ENCODE measurements at places on chromosomes 13 and 19. TPM values are rescaled to one million over a fixed set of nuclear protein-coding genes. Genes with fewer than 3 reads are reported as not detected.

GRCh38 chr19:1752757-1753728 lies at the start of gene ONECUT3:
TSS of gene ONECUT3 (plus strand) at chr19:1753506. CDS start at chr19:1753663, 157 bp downstream.
- H3K36me3 ChIP-seq, result no peaks in the 10 kb centered on the region
- H3K27ac ChIP-seq, result no peak within 1 kb of the TSS
- peaks cover 75% of the 10 kb centered on the region for H3K4me1 ChIP-seq
- no peak within 1 kb of the TSS for H3K4me3 ChIP-seq

GRCh38 chr19:45508861-45509691 lies 1.8 kb downstream of the VASP start:
- peak; percentile 66 for DNase-seq
- H3K27ac ChIP-seq, result peak overlapping the region; percentile 87
- no peaks in the 10 kb centered on the region for H3K36me3 ChIP-seq
- H3K4me1 ChIP-seq, result peaks cover 52% of the 10 kb centered on the region

GRCh38 chr13:76622315-76623040 lies 263.7 kb downstream of the KCTD12 start:
- H3K4me3 ChIP-seq, result no peak overlapping the region
- DNase-seq, result no peak
- H3K4me1 ChIP-seq, result no peaks in the 10 kb centered on the region
- no peaks in the 10 kb centered on the region for H3K27me3 ChIP-seq
- H3K36me3 ChIP-seq, result no peaks in the 10 kb centered on the region

DNA sequence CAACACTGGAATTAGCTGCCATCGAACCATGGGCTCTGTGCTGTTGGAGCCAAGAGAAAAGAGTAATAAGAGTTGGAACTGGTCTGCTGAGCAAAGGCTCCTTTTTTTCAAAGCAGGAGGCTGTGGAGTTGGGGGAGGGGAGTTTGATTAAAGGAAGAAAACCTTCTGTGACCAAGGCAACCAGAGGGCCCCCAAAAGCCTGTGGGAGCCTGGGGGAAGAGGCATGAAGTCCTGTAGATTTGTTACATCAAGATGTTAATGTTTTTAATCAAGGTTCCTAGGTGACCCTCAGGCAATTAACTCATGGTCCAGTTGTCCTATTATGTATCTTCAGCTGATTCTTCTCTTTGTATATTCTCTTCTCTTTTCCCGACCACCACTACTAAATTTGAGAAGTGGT lies 403.9 kb downstream of the NDFIP2 start:
- H3K27me3 ChIP-seq, result no peaks in the 10 kb centered on the region
- no peak for DNase-seq
- no peak overlapping the region for H3K4me3 ChIP-seq
- no peaks in the 10 kb centered on the region for H3K36me3 ChIP-seq
- no peak overlapping the region for H3K27ac ChIP-seq

- H3K36me3 ChIP-seq, result no peaks in the 10 kb centered on the region
- no peak for DNase-seq
- H3K27me3 ChIP-seq, result no peaks in the 10 kb centered on the region
- H3K27ac ChIP-seq, result no peak overlapping the region
- H3K4me1 ChIP-seq, result no peaks in the 10 kb centered on the region
Measured at GRCh38 chr13:56317841-56318240, 822.9 kb upstream of the PRR20A start.

DNA sequence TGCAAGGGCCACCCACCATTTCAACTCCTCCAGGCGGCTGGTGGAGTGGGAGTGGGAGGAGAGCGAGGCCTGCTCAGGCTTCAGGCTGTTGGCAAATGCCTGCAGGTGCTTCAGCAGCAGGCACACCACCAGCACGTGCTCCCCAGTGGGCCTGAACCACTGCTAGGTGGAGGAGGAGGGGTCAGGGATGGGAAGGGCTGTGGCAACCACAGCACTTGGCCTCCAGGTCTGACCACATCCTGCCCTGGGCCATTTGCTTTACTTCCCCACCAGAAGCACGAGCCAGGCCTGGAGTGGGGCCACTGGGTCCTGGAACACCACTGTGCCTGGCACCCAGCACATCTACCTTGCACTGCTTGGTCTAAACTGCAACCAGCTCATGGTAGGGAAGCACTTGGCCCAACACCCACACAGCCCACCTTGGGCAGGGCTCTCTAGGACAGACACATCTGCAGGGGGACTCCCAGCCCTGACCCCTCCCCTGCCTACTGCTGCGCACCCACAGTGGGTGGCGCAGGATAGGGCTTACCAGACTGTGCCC lies 26.2 kb downstream of the TUBA3C start:
- H3K27ac ChIP-seq, result no peak overlapping the region
- no peak for DNase-seq
- H3K27me3 ChIP-seq, result no peaks in the 10 kb centered on the region
- H3K4me3 ChIP-seq, result no peak overlapping the region
- no peaks in the 10 kb centered on the region for H3K36me3 ChIP-seq
- no peaks in the 10 kb centered on the region for H3K4me1 ChIP-seq

- H3K4me1 ChIP-seq, result no peaks in the 10 kb centered on the region
- no peak overlapping the region for H3K27ac ChIP-seq
- no peak for DNase-seq
- peaks cover 10% of the 10 kb centered on the region for H3K36me3 ChIP-seq
- no peaks in the 10 kb centered on the region for H3K27me3 ChIP-seq
Measured at GRCh38 chr19:16645140-16645539, 14.8 kb downstream of the SMIM7 start.

GRCh38 chr13:79671420-79671819 lies 190.5 kb downstream of the NDFIP2 start:
- H3K4me1 ChIP-seq, result no peaks in the 10 kb centered on the region
- no peak overlapping the region for H3K4me3 ChIP-seq
- no peak overlapping the region for H3K27ac ChIP-seq
- no peaks in the 10 kb centered on the region for H3K36me3 ChIP-seq
- H3K27me3 ChIP-seq, result no peaks in the 10 kb centered on the region
- DNase-seq, result no peak

- no peaks in the 10 kb centered on the region for H3K36me3 ChIP-seq
- H3K27ac ChIP-seq, result no peak overlapping the region
Measured at GRCh38 chr13:110422913-110423688, 116.0 kb downstream of the COL4A2 start.

- H3K27ac ChIP-seq, result no peak overlapping the region
- DNase-seq, result no peak
- no peaks in the 10 kb centered on the region for H3K27me3 ChIP-seq
- no peaks in the 10 kb centered on the region for H3K4me1 ChIP-seq
- no peaks in the 10 kb centered on the region for H3K36me3 ChIP-seq
- no peak overlapping the region for H3K4me3 ChIP-seq
Measured at GRCh38 chr19:28294395-28294794, 918.6 kb downstream of the UQCRFS1 start.

- H3K4me3 ChIP-seq, result no peak overlapping the region
- no peak for DNase-seq
- peaks cover 4% of the 10 kb centered on the region for H3K27me3 ChIP-seq
- H3K27ac ChIP-seq, result no peak overlapping the region
- no peaks in the 10 kb centered on the region for H3K36me3 ChIP-seq
- H3K4me1 ChIP-seq, result no peaks in the 10 kb centered on the region
Measured at GRCh38 chr19:18815673-18816072, 16.1 kb upstream of the UPF1 start.

GRCh38 chr19:54507824-54508223 lies 5.2 kb downstream of the LAIR2 start:
- H3K27ac ChIP-seq, result no peak overlapping the region
- no peak for DNase-seq
- peaks cover 10% of the 10 kb centered on the region for H3K4me1 ChIP-seq
- H3K4me3 ChIP-seq, result no peak overlapping the region
- no peaks in the 10 kb centered on the region for H3K27me3 ChIP-seq

GRCh38 chr13:102680133-102680717 lies 14.6 kb downstream of the METTL21C start:
- peaks cover 6% of the 10 kb centered on the region for H3K36me3 ChIP-seq
- H3K4me1 ChIP-seq, result peaks cover 9% of the 10 kb centered on the region
- DNase-seq, result no peak
- H3K4me3 ChIP-seq, result no peak overlapping the region
- no peaks in the 10 kb centered on the region for H3K27me3 ChIP-seq

DNA sequence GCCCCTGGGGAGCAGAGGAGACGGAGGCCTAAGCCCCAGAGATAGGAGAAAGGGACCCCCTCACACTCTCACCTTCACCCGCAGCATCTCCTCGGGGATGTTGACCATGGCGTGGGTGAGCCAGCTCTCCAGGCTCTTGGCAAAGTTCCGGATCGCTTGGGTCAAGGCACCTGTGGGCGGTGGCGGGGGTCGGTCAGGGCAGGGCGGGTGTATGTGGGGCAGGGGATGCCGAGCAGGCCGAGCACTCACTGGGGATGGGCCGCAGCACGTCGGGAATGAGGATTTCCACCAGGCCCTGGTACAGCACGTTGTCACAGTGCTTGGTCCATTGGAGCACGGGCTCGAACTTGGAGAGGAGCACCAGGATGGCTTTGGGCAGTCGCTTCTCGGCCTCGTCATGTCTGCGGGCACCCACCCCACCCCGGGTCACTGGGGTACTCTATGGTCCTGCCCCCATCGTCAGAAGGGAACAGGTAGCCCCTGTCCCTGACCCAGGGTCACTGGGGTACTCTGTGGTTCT lies 13.1 kb downstream of the DCAF15 start:
- H3K36me3 ChIP-seq, result no peaks in the 10 kb centered on the region
- peak; percentile 5 for DNase-seq
- no peaks in the 10 kb centered on the region for H3K4me1 ChIP-seq
- H3K4me3 ChIP-seq, result no peak overlapping the region
- no peaks in the 10 kb centered on the region for H3K27me3 ChIP-seq

DNA sequence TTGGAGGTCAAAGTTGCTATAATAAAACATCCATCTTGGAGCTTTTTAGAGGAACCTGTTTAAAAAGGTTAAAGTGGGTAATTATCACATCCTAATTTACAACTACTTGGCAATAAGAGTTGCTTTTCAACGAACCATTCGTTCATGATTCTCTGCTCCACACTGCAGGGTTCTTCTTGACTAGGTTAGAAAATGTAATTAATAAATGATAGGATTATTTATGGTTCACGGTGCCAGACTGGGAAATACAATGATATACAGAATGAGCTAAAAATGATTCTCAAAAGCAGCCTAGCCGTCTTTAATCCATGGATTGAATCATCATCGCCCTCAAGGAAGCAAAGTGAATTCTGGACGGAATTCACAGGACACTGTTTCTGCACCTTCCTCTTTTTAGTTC lies 291.2 kb downstream of the TEX29 start:
- no peak overlapping the region for H3K27ac ChIP-seq
- H3K27me3 ChIP-seq, result no peaks in the 10 kb centered on the region
- no peaks in the 10 kb centered on the region for H3K4me1 ChIP-seq
- H3K36me3 ChIP-seq, result no peaks in the 10 kb centered on the region
- H3K4me3 ChIP-seq, result no peak overlapping the region

- no peak for DNase-seq
- no peaks in the 10 kb centered on the region for H3K36me3 ChIP-seq
- H3K4me1 ChIP-seq, result no peaks in the 10 kb centered on the region
- H3K27ac ChIP-seq, result no peak overlapping the region
Measured at GRCh38 chr13:24141333-24141910, 19.1 kb upstream of the SPATA13 start.

DNA sequence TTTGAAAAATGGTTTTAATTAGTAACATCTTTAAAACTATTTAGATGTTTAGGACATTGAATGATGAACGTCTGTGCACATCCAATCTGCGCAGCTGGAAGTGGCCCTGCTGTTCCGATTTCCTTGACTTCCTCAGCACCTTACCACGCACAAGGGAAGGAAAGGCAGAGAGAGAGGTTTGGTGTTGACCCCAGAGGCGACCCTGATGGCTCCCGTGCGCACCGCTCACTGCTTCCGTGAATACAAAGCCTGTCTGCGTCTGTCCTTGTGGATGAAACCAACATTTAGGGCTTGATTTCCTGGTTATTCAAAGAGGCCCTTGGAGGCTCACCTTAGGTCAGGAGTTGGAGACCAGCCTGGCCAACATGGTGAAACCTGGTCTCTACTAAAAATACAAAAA lies 8.5 kb downstream of the MCF2L start:
- no peak for DNase-seq
- no peaks in the 10 kb centered on the region for H3K36me3 ChIP-seq
- no peak overlapping the region for H3K4me3 ChIP-seq
- no peaks in the 10 kb centered on the region for H3K4me1 ChIP-seq

DNA sequence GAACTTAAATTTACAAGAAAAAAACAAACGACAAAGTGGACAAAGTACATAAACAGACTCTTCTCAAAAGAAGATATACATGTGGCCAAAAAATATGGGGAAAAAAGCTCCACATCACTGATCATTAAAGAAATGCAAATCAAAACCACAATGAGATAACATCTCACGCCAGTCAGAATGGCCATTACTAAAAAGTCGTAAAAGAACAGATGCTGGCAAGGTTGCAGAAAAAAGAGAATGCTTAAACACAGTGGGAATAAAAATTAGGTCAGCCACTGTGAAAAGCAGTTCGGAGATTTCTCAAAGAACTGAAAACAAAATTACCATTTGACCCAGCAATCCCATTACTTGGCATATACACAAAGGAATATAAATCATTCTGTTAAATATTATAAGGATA lies 132.7 kb downstream of the UGGT2 start:
- no peak overlapping the region for H3K4me3 ChIP-seq
- H3K4me1 ChIP-seq, result no peaks in the 10 kb centered on the region
- DNase-seq, result no peak
- H3K27me3 ChIP-seq, result no peaks in the 10 kb centered on the region
- H3K36me3 ChIP-seq, result no peaks in the 10 kb centered on the region

DNA sequence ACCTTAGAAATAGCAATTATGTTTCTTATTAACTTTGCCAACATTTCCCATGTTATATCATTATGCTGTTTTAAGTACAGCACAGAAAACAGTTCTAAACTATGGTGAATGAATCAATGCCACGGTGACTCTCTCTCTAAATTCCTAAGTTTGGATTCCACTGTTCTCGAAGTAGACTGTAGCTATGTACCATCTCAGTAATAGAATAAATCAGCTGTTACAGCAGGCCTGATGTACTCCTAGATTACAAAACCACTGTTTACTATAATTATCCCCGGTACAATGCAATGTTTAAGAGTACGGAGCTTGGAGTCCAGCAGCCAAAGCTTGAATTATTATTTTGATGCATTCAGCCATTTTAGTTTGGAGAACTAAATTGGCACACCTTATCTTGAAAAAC lies 476.3 kb upstream of the SLITRK1 start:
- H3K27ac ChIP-seq, result no peak overlapping the region
- H3K4me1 ChIP-seq, result no peaks in the 10 kb centered on the region
- DNase-seq, result no peak
- no peaks in the 10 kb centered on the region for H3K27me3 ChIP-seq
- no peak overlapping the region for H3K4me3 ChIP-seq

DNA sequence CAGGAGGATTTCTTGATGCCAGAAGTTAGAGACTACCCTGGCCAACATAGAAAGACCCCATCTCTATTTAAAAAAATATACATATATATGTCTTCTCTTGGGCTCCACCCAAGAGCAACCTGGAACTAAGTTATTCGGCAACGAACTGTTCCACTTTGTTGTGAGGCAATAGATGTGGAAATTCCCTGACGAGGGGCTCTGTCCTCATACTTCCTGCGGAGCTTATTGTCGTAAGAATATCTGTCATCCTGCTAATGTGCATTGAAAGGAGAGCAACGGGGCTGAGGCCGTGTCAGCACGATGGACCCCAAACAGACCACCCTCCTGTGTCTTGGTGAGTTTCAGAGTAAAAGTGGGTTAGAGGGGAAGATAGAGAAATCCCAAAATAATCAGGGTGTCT lies at the start of gene FCAR:
FCAR (plus strand) TSS at position 246 of the 400 bp plus-strand sequence; CDS start at position 301, 55 bp downstream.
- no peak for DNase-seq
- no peaks in the 10 kb centered on the region for H3K36me3 ChIP-seq
- no peak within 1 kb of the TSS for H3K27ac ChIP-seq

ACTMAP gene
- 10.2 TPM for total RNA-seq

ERICH6B gene
- total RNA-seq, result not detected

SMIM44 gene
- not detected for total RNA-seq

UNC13A gene
- total RNA-seq, result 0.10 TPM

SPINT2 gene
- total RNA-seq, result 78.5 TPM

MPHOSPH8 gene
- total RNA-seq, result 98.3 TPM

RETN gene
- total RNA-seq, result not detected

RXFP2 gene
- total RNA-seq, result not detected

TEX26 gene
- not detected for total RNA-seq

FBXO17 gene
- total RNA-seq, result not detected

FUZ gene
- 31.5 TPM for total RNA-seq

ZNF497 gene
- 4.4 TPM for total RNA-seq

LYPD3 gene
- total RNA-seq, result 0.27 TPM
